ENCODE measurements at places on chromosomes 2 and 18.

GRCh38 chr2:20585710-20586594 lies 64.9 kb downstream of the HS1BP3 start:
- no peak for DNase-seq

GRCh38 chr18:55447672-55448018 lies 140.3 kb downstream of the TCF4 start:
- no peak for DNase-seq

DNA sequence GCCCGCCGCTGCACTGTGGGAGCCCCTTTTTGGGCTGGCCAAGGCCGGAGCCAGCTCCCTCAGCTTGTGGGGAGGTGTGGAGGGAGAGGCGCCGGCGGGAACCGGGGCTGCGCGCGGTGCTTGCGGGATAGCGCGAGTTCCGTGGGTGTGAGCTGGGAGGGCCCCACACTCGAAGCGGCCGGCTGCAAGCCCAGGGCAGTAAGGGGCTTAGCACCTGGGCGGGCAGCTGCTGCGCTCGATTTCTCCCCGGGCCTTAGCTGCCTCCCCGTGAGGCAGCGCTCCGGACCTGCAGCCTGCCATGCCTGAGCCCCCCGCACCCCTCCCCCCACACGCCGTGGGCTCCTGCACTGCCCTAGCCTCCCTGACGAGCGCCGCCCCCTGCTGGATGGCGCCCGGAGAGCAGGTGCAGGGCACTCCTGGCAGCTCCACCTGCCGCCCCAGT lies 124.4 kb downstream of the CCDC178 start:
- DNase-seq: no peak

DNA sequence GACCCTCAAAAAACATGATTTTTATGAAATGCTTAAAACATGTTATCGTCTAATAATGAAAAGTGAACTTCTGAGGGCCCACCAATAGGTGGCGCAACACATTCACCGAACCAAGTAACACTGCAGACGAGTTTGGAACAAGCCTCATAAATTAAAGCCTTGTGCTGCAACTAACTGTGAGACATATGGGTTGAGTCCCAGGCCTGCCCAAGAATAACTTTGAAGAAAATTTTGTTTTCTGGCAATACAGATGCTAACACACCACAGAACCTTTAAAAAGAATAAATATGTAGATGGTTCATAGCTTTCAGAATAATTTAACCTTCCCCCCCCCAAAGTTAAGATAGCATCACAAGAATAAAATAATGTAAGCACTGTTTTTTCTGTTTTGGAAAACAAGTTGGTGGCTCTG lies 285.9 kb downstream of the RNF144A start:
- DNase-seq: peak; percentile 71

GRCh38 chr2:40737180-40737579 lies 285.3 kb upstream of the SLC8A1 start:
- no peak for DNase-seq

DNA sequence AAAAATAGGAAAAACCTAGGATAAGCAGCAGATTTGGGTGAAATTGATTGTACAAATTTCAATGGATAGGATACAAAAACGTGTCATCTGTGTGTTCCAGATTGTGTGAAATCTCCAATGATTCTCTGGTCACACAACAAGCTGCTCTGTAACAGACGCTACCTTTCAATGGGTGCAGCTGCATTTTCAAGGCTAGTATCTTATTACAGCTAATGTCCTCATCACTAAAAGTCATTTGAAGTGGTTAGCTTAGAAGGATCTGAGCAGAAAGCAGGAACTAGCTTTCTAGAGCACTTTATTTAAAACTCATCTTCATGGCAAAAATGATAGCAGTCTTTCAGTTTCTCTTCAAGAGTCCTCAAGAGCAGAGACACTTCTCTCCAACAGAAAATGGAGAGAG lies 364.6 kb downstream of the LRP1B start:
- no peak for DNase-seq

GRCh38 chr2:231911381-231911780 lies 14.8 kb downstream of the NPPC start:
- no peak for DNase-seq

- peak; percentile 50 for DNase-seq
Observed at GRCh38 chr2:86020984-86021383, 84.7 kb downstream of the POLR1A start.

GRCh38 chr18:55783921-55784320 lies 195.9 kb upstream of the TCF4 start:
- DNase-seq: no peak

All from right lung (tissue), 10 donors.